ENCODE measurements at places on chromosomes 7 and 10.

GRCh38 chr10:72332423-72333111 is 22.2 kb downstream of the DNAJB12 start:
- DNase-seq: no peak

DNA sequence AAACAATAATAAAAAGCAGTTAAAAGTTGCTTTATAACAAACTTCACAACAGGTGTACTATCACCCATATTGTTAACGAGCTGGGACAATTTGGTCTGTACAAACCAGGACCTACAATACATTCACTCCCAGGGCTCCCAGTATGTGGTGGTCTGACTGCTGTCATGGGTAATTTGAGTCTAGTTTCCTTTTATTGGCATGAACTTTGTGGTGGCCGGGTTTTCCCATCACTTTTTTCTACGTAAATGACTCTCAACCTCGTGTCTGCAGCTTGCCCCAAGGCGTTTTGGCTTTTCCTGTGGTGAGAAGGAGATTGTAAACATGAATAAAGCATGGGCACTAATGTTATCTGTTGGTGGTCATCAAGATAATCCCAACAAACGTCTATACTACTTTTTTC is 118.7 kb upstream of the CDK6 start:
- DNase-seq: no peak

DNA sequence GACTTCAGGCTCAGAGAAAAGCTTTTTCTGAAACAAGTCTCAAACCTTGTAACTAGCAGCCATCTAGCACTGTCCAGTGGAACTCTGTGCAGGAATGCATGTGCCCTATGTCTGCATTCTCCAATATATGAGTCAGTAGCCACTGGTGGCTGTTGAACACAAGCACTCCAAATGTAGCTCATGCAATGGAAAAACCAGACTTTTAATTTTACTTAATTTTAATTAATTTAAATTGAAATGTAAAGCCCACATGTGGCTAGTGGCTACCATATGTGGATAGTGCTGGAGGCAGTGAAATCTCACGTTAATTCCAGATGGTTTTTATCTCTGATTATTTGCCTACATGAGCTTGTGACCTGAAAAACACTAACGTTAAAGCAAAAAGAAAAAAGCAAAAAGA is 225.1 kb downstream of the GATA3 start:
- DNase-seq: no peak

DNA sequence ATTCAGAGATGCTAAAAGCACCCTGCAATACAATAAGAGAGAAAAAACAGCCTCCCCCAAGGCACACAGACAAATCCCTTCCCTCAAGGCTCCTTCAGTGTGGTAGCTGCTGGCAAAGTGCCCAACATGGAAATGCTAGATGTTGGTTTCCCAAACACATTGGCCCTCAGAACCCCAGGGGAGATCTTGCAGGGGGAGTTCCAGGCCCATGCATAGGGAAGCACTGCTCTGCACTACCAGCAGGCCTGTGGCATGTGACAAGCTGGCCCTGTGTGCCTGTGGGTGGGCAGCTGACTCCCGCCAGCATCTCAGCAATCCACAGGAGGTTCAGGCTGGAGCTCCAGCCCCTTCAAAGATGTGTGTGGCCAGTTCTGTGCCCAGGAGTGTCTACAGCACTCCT is 16.8 kb upstream of the CSGALNACT2 start:
- no peak for DNase-seq

GRCh38 chr7:132569884-132570614 is 6.2 kb downstream of the PLXNA4 start:
- peak; percentile 51 for DNase-seq

- peak; percentile 67 for DNase-seq
Observed at GRCh38 chr7:134890246-134891240, 95.8 kb upstream of the AGBL3 start.

DNA sequence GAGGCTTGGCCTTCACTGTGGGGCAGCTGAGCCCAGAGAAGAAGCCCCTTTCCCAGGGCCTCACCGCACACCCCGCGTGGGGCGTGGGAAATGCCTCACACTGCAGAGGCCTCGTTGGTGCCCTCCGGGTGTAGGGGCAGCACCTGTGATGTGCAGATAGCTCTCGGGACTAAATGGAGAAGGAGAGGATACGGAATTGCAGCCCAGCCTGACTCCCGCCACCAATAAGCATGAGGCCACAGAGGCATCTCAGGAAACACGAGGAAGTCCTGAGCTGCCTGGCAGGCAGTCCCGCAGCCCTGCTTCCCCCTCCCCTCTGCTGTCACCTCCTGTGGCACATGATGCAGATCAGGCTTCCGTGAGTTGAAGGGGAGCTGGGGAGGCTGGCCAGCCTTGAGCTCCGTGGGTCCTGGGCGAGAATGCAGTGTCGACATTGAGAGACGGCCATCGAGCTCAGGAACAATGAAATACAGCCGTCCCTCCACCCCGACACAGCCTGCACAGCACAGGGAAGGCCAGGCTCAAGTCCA is 59.6 kb upstream of the PPP2R2D start:
- no peak for DNase-seq

DNA sequence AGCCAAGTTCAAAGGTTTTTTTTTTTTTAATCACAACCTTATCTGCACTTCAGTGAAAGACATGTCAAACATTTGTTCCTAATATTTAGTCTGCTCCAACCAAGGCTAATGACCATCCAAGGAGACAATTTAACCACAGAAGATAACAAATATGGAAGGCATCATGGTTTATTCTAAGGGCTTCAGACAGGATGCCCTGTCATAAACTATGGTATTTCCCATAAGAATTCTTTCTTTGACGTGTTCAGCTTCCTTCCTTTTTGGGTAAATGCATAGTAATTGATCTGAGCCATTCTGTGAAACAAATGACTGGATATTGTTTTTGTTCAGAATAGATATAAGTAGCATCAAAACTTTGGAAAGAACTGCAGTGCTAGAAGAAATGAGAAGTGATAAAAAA is 326.5 kb upstream of the AOAH start:
- peak; percentile 67 for DNase-seq

GRCh38 chr10:122142641-122143237 is 128.4 kb upstream of the BTBD16 start:
- DNase-seq: peak; percentile 43

DNA sequence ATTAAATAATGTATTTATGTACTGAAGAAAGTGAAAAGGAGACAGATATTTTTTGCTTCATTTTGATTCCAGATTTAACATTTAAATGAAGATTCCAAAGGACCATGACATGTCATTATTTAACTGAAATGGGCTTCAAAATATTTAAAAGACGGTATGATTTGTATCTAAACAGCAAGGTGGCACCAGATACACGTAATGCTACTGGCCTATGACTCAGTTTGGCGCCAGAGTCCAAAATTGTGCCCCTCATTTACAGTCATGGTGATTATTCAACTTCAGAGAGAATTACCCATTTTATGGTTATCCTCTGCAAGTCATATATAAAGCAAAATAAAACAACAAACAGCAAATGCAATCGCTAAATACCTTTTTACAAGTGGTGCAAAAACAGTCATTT is 94.5 kb downstream of the ETV1 start:
- DNase-seq: no peak

- DNase-seq: no peak
Observed at GRCh38 chr7:100464791-100465190, 731 bp upstream of the SPACDR start.

GRCh38 chr7:142418326-142418725 is 160.5 kb upstream of the PRSS58 start:
- no peak for DNase-seq

- peak; percentile 57 for DNase-seq
Observed at GRCh38 chr7:34759477-34760125, 101.6 kb downstream of the NPSR1 start.

DNA sequence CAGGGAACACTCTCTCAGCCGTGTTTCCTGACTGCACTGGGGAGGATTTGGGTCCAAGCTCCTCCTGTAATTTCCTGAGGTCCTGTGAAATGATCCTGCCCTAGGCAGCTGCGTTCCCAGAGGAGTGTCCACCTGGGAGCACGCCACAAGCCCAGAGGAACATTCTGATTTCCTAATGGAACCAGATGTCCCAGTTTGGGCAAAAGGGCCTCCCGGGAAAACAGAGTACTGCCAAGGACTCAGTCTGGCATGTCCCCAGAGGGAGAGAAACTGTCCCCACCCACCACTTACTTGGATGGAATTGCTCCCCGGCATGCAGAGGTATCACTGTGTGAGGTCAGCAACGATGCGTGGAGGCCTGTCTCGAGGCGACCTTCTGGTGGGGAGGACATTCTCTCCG is 34.5 kb downstream of the ASB13 start:
- DNase-seq: no peak

- DNase-seq: no peak
Observed at GRCh38 chr7:51471210-51471980, 154.8 kb upstream of the COBL start.

DNA sequence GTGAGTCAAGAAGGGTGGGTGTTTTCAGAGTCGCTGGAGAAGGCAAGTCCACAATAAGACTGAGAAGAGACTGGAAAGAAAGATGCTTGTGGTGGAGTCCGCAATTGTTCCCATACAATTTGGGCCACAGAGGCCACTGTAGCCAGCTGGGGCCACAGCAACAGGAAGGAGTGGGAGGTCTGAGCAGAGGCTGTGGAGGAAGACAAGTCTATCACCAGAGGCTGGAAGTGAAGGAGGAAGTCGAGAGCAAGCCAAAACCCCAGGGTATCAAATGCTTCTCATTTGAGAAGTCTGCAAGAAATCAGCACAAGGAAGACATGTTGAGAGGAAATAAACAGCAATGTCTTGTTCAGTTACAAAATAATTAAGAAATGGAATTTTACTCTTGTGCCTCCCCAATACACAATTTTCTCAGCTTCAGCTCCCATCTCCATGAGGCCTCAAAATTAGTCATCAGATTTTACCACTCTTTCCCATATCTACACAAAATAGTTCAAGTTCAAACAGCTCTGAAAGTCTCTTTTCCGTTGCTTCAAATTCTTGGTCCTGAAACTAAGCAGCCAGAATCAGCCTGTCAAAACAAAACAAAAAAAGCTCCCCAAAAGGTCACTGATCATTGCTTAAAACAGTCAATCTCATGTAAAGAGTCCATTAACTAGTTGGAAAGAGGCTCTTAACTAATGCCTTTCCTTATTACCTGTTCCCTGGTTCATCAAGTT is 31.6 kb downstream of the SLC16A12 start:
- no peak for DNase-seq

- DNase-seq: no peak
Observed at GRCh38 chr7:116087984-116088383, 57.4 kb upstream of the TFEC start.

DNA sequence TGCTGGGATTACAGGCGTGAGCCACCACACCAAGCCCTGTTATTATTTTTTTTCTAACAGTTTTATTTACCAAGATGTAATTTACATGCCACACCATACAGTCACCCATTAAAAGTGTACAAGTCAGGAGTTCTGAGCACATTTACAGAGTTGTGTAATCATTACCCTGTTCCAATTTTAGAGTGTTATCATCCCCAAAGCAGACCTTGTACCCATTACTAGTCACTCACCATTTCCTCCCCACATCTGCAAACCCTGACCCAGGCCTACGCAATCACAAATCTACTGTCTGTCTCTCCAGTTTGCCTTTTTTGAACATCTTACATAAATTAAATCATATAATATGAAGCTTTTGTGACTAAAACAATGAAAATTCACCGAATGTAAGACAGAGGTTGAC is 402.9 kb upstream of the FOXK1 start:
- DNase-seq: no peak

DNA sequence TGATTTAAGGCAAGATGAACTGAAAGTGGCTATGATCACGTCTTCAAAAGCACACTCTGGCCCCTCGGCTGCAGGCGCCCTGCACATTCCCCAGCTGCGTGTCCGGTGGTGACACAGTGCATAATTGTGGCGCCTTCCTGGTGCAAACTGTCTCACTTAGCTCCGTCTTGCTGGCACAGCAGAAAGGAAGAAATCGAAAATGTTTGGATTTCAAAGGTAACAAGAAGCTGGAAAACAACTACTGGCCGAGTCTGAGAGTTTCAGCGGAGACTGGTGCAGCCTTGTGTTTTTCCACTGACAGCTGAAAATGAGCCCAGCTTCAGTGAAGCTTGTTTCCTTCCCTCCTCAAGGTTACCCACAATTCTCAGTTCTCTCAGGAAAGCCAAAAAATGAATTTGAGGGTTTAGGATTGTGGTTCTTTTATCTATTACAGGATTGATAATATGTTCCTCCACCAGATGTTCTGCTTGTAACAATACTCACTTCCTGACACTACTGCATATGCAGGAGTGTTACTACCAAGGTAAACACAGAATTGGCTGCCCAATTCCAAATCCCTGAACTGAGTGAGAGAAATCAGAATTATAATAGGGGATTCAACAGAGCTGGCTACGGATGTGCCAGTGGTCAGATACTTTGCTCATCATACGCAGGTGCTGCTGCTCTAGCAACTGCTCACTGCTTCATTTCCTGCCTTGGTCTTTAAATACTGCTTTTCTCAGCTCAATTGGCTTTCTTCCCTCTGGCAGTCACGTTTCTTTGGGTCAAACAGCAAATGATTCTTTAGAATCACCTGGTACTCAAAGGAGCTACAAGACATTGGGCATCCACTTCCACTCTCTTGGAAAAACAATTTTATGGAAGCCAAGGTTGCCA is 63.7 kb downstream of the TRUB1 start:
- peak; percentile 42 for DNase-seq

DNA sequence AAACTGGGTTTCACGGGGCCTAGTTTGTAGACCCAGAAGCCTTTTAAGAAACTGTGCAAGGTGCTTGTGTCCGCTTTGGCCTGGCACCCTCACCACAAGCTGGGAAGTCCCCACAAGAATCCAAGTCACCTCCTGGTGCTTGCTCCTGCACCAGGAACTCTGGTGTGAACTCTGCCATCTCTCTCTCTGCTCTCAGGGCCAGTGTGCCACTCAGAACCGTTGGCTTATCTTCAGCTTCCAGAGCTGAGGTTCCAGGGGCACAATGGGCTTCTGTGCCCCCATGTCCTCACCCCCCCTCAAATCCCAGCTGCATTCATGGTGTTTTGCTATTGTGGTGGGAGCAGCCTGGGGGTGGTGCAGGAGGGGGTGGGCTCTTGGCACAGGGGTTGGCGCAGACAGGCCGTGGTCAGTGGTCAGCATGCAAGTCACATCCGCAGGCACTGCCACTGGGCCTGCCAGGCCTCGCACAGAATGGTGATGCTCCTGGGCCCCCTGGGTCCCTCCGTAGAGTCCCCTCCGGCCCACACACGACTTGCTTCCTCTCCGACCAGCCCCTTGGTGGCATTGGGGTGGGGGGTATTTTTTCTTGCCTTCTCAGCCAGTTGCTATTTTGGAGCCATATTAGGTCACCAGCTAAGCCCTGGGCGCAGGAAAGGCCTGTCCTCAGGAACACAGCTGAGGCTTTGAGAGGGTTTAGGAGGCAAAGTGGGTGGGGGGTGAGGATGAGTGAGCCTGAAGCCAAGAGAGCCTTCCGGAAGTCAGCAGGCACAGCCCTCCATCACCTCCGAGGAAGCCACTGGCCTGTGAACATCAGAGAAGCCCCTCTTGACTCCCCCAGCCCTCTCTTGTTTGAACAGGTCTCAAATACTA is 3.0 kb downstream of the ZCCHC24 start:
- DNase-seq: no peak
